Stimulated activated CD8-positive, alpha-beta memory T cell treated with anti-CD3 and anti-CD28 coated beads, Interleukin-2, amount 100 ng/mL, for 1 hour (primary cell): ENCODE measurements at places on chromosomes 6 and 20.

DNA sequence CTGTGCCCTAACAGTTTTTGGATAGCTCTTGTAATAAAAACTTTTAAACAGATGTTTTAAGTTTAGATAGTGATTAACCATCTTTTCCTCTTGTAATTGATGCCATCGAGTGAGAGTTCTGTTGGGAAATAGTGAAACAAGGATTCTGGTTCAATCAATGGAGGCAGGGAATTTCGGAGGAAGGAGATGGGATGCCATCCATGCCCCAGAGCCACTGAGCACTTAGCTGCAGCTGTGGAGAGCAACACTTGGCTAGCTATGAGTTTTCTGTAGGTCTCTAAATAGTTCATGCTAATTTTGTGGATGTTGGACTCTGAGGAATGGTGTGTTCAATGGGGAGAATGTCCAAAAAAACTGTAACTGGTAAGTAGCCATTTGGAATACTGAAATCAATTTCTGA is 16.7 kb downstream of the CBFA2T2 start:
- no peak for DNase-seq

DNA sequence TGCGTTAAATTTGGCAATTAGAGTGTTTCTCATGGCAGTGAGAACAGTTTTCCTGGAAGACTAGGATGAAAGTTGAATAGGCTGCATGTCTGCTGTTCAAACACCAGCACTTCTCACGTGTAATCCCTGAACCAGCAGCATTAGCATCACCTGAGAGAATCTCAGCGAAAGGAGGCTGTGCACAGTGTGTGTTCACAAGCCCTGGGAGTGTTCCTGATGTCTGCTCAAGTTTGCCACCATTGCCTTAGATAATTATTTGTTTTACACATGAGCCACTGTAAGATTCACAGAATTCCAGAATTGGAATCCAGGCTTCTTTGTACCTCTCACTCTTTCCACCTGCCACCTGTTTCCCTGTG is 117.3 kb downstream of the JARID2 start:
- no peak for DNase-seq

- DNase-seq = no peak
These were observed 29.0 kb downstream of the PCK1 start for GRCh38 chr20:57589728-57590484.

GRCh38 chr6:169859978-169860703 is 108.7 kb downstream of the ERMARD start:
- no peak for DNase-seq

DNA sequence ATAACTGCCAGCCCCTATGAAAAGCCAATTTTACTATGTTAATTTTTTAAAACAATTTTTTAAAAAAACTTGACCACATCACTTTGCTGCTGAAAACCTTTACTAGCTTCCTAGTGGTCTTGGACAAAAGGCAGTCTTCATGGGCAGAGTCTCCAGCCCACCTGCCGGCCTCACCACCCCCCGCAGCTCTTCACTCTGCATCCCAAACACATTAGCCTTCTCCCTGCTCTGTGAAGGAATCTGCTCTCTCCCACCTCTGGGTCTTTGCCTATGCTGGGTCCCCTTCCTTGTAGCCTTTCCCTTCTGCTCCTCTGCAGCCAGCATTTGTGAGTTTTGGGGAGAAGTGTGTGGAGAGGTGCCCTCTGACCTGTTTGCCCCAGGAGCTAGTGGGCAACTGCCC is 170.7 kb upstream of the MLN start:
- no peak for DNase-seq

GRCh38 chr20:19070681-19071445 is 141.6 kb upstream of the SLC24A3 start:
- no peak for DNase-seq

GRCh38 chr6:109655761-109656262 is 35.2 kb downstream of the AK9 start:
- no peak for DNase-seq

DNA sequence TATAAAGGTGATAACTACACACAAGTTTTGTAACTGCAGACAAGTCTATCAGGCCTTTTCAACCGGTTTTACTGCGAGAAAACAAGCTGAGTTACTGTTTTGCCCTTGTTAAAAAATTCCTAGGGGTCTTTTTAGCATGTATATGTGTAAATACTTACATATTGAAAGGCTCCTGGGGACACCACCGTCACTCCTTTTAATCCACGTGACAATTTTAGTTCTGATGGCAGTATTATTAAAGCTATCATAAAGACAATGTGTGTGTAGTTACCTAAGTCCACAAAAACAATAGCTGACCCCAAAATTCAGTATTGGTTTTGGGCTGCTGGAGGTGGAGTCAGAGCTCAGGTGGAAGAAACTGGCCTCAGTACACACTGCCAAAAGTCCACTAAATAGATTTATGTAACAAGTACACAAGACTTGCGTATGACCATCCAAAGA is 41.3 kb upstream of the HFE start:
- DNase-seq = no peak

DNA sequence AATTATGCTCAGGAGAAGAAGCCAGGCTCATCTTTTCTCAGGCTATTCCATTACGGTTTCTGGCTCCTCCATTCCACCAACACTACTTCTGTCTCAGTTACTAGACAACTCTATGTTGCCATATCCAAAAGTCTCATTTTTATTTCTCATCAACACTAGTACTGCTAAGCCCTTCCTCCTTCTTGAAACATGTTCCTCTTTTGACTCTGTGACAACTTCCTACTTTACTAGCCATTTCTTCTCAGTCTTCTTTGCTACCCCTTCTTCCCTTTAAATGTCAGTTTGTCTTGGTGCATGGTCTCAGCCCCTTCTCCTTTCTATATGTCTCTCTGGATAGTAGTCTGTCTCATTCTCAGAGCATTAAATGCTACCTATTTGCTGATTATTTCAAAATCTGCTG is 7.1 kb upstream of the ADGRG6 start:
- DNase-seq = no peak

DNA sequence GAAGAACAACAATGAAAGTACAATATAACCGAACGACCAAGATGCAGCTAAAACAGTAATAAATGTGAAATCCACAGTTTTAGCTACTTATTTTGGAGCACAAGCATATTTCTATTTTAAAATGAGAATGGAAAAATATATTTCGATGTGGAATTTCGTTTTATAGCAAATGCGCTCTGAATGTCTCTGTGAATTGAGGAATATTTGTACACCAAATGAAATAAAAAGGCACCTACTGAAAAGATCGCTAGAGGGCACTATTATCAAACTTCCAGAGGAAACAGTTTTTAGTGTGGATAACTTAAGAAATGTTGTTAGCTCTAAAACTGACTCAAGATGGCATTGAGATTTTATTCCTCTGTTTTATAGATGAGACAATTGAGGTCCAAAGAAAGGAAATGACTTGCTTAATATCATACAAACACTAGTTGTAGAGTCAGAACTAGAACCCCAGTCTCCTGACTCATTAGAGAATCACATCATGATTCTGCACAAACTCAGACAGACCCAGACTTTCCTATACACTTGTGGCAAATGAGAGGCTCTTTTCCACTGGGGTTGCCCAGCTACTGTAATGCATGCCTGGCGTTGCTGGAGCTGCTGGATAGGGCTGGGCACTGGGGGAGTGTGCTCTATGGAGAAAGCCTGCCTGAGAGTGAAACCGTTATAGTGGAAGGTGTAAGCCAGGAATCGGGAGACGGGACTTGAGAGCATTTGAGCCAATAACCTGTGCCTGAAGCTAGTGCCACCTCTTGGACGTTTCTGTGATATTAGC is 51.9 kb downstream of the GCLC start:
- no peak for DNase-seq
